Upper lobe of left lung (tissue), 6 donors: ENCODE measurements at places on chromosomes 7 and 10. TPM values are rescaled to one million over a fixed set of nuclear protein-coding genes. Genes with fewer than 3 reads are reported as not detected.

- no peak overlapping the region for H3K27ac ChIP-seq
- no peak overlapping the region for H3K4me3 ChIP-seq
- peaks cover 24% of the 10 kb centered on the region for H3K4me1 ChIP-seq
- no peaks in the 10 kb centered on the region for H3K36me3 ChIP-seq
- no peaks in the 10 kb centered on the region for H3K27me3 ChIP-seq
These were observed 132.6 kb downstream of the ST7 start for GRCh38 chr7:117085769-117086463.

DNA sequence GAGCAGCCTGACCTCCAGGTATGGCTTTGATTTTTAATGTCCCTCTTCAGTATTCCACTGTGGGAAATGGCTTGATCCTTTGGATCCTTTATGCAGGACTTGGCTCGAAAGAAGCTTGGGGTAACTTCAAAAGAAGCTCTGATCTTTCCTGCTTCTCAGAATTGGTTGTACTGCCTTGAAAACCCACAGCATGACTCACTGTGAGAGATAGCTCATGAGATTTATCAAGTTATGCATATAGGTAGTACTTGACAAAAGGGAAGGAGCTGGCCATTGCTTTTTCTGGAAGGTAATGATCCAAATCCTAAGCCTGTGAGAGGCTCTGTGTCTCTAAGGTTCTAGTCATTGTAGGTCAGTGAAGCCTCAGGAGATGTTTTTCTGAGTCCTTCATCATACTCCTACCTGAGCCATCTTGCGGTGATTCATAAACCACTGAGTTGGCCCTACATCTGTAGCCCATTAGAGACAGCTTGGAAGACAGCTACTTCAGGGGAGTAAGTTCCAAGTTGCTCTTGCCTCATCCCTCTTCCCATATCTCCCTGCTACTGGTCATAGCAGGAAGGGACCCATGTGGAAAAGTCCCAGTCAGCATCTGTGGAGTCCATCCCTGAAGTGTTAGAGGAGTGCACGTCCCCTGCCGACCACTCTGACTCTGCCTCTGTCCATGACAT lies 36.7 kb upstream of the NFKB2 start:
- H3K36me3 ChIP-seq: peaks cover 39% of the 10 kb centered on the region
- H3K4me1 ChIP-seq: no peaks in the 10 kb centered on the region
- H3K4me3 ChIP-seq: no peak overlapping the region
- DNase-seq: no peak
- H3K27ac ChIP-seq: no peak overlapping the region

DNA sequence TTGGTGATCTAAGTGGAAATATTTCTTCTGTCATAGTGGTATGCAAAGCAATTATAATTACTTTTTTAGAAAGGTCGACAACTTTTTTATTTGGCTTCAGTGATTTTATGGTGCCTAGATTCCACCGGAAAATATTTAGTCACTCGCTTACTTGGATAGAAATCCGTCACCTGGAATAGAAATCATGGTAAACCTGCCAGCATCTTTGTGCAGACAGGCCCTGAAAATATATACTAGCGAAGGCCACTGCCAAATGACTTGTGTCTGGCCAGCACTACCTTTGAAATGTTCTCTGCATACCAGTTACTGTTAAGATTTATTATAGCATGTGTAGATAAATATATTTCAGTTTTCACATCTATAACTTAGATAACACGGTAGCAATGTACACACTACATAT lies 226.4 kb downstream of the AGMO start:
- H3K27me3 ChIP-seq: no peaks in the 10 kb centered on the region
- H3K4me3 ChIP-seq: no peak overlapping the region
- H3K27ac ChIP-seq: no peak overlapping the region
- DNase-seq: no peak
- no peaks in the 10 kb centered on the region for H3K36me3 ChIP-seq
- H3K4me1 ChIP-seq: no peaks in the 10 kb centered on the region

- no peak for DNase-seq
- H3K4me1 ChIP-seq: peaks cover 21% of the 10 kb centered on the region
- no peak overlapping the region for H3K27ac ChIP-seq
- H3K27me3 ChIP-seq: no peaks in the 10 kb centered on the region
- H3K36me3 ChIP-seq: no peaks in the 10 kb centered on the region
These were observed 2.4 kb upstream of the VDAC2 start for GRCh38 chr10:75208181-75208580.

- peak overlapping the region; percentile 66 for H3K4me3 ChIP-seq
- H3K27ac ChIP-seq: no peak overlapping the region
- H3K4me1 ChIP-seq: peaks cover 73% of the 10 kb centered on the region
- peaks cover 92% of the 10 kb centered on the region for H3K27me3 ChIP-seq
- H3K36me3 ChIP-seq: no peaks in the 10 kb centered on the region
These were observed 169.7 kb downstream of the NRF1 start for GRCh38 chr7:129780974-129781927.

- H3K4me1 ChIP-seq: no peaks in the 10 kb centered on the region
- H3K36me3 ChIP-seq: no peaks in the 10 kb centered on the region
- no peak for DNase-seq
- H3K27ac ChIP-seq: no peak overlapping the region
These were observed 554.2 kb downstream of the DNAJB6 start for GRCh38 chr7:157890921-157891401.

DNA sequence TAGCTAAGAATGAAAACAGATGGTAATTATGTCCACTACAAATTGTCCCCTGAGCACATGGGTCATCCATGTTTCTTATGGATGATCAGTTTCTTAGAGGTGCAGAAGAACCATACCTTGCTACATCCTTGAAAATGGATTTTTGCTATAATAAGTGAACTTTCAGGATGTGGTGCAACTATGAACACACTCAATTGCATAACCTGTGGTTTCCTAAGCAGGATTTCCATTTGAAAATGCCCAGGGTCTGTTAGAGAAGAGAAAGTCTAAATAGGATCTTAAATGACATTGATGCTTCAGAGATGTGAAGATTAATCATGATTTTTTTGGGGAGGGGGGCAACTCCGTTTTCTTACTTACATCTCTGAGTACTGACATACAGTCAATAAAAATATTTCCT lies 39.6 kb upstream of the CACNB2 start:
- H3K36me3 ChIP-seq: no peaks in the 10 kb centered on the region
- no peak overlapping the region for H3K4me3 ChIP-seq
- no peaks in the 10 kb centered on the region for H3K27me3 ChIP-seq
- DNase-seq: no peak

- no peak overlapping the region for H3K27ac ChIP-seq
- peaks cover 30% of the 10 kb centered on the region for H3K4me1 ChIP-seq
- H3K4me3 ChIP-seq: no peak overlapping the region
These were observed 2.4 kb upstream of the NIPSNAP2 start for GRCh38 chr7:55962014-55962413.

GRCh38 chr7:87310790-87311419 lies 34.6 kb upstream of the CROT start:
- H3K36me3 ChIP-seq: no peaks in the 10 kb centered on the region
- H3K4me3 ChIP-seq: no peak overlapping the region
- DNase-seq: no peak
- H3K27ac ChIP-seq: no peak overlapping the region

KCP gene
- total RNA-seq: 0.37 TPM

C10orf62 gene
- total RNA-seq: 0.20 TPM

MRPL43 gene
- total RNA-seq: 63.1 TPM

ZPBP gene
- 0.23 TPM for total RNA-seq
